ENCODE measurements at places on chromosomes 7 and 10.
A peak's percentile ranks its signal among the peaks of the same experiment; 100 is the strongest.

GRCh38 chr10:785861-786214 is 96.4 kb upstream of the DIP2C start:
- no peak for DNase-seq

DNA sequence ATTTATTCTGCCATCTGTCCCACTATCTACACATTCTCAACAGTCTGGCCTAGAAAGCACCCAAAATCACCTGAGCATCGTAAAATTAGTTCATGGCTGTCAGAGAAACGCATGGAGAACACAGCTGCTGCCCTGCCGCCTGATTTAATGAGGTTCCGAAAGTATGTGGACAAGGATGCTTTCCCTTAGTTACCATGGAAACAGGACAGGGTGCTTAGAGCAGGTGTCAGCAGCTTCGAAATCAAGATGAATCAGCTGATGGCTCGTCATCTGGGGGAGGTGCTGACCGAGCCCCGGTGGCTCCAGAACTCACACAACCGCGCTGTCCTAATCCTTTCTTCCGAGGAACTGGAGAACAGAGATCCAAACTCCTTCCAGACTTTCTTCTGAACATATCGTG is 151.5 kb downstream of the TEX36 start:
- DNase-seq = peak; percentile 63

DNA sequence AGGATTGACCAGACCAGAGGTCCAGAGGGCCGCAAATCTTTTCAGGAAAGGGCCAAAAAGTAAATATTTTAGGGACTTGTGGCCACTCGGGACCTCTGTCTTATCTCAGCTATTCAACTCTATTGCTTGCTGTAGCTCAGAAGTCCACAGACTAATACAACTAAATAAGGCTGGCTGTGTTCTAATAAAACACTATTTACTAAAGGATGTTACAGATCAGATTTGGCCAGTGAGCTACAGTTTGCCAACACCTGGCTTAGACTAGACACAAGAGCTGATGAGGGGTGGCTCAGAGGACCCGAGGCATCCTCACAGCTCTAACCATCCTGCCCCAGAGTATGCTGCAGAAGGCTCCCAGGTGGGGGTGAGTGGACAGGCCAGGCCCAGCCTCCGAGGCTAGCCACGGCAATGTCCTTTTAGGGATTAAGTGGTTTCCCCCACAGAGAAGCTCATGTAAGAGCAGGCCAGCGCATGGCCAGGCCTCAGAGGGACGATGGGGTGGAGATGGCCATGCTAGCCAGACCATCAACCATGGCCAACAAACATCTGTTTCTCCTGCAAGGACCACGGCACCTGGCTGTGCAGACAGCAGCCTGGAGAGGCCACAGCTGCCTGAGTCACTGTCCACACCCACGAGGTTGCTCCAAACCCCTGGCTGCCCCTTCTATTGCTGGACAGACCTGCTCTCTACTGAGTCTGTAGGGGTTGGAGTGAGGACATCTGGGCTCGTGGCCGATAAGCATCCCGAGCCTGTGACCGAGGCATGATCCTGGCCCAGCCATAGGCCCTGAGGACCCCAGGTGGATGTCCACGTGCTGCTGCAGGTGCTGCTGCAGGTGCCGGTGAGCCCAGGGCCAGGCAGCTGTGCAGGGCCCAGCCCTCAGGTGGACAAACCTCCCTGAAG is 76.5 kb downstream of the AFAP1L2 start:
- no peak for DNase-seq

GRCh38 chr10:7563368-7563767 is 103.4 kb downstream of the ITIH5 start:
- no peak for DNase-seq

DNA sequence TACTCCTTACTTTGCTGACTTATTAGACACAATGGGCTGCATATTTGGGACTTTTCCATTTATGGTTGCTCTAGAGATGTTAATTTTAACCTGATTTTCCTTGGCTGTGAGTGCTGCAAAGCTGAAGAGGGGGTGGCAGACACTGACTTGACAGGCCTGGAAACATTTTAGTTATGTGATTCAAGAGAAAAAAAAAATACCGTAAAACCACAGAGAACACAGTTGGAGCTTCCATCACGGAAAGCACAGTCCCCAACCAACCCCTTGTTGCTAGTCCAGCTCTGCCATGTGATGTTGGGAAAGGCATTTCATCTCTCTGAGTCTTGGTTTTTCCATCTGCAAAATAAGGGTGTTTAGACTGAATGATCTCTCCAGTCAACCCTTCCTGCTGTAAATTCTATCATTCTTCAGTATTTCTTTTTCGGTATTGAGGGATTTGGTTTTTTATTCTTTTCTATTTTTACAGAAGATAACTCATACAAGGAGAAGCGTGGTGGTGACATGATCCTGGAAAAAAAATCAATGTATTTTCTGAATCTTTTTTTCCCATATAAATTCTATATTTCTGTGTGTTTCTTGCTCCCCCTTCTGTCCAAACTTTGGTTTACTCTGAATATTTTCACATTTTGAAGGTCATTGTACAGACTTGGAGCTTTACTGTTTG is 246.1 kb downstream of the REEP3 start:
- DNase-seq = no peak

- DNase-seq = no peak
Measured at GRCh38 chr10:8404721-8405120, 350.2 kb downstream of the GATA3 start.

- no peak for DNase-seq
Measured at GRCh38 chr10:94992811-94993210, 54.4 kb downstream of the CYP2C9 start.

DNA sequence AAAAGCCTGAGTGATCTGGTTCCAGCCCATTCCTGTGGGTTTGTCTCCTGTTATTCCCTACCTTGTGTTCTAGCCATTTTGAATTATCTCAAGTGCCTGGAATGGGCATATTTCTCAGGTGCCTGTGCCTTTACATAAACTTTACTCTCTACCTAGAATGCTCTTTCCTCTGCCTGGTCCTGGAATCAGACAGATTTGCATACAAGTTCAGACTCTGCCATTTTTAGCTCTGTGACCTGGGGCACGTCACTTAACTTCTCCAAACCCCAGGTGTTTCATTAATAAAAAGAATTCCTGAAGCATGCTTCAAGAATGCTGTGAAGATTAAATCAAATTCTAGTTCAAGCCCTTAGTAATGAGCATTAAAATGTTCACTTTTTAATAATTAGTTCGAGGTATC is 7.8 kb downstream of the DCLRE1A start:
- no peak for DNase-seq

DNA sequence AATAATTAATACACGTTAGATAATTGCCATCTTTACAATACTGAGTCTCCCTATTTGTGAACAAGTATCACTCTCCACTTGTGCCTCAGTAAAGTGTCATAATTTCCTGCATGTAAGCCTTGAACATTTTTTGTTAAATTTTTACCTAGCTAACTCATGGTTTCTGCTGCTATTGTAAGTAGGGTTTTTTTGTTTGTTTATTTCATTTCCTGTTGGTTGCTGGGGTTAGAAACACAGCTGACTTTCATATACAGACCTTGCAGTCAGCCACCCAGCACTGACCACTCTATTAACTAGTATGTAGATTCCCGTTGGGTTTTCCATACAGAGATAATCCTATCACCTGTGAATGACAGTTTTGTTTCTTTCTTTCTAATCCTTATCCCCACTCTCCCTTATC is 133.3 kb downstream of the MPP7 start:
- no peak for DNase-seq

- no peak for DNase-seq
Measured at GRCh38 chr10:3976718-3977117, 191.7 kb upstream of the KLF6 start.

- DNase-seq = no peak
Measured at GRCh38 chr7:16491148-16491547, 25.6 kb upstream of the SOSTDC1 start.

- DNase-seq = no peak
Measured at GRCh38 chr10:69648461-69648860, 18.4 kb downstream of the FAM241B start.

GRCh38 chr7:150448789-150449147 is 1.7 kb upstream of the GIMAP8 start:
- DNase-seq = peak; percentile 62

DNA sequence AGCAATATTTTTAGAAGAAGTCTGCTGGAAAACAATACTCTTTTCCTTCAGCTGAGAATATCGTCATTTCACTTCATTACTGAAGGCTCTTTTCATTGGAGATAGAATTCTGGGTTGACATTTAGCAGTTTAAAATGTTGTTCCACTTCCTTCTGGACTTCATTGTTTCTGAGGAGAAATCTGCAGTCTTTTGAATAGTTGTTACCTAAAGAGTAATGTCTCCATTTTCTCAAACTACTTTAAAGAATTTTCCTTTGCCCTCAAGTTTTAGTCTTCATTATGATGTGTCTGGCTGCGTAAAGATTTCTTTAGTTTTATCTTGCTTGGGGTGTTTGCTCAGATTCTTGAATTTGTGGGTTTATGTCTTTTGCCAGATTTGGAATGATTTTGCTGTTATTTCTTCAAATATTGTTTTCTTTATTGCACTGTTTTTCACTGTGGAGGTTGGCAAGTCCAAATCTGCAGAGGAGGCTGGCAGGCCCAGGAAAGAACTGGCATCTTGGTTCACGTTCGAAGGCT is 136.3 kb downstream of the DNAJB6 start:
- DNase-seq = no peak

DNA sequence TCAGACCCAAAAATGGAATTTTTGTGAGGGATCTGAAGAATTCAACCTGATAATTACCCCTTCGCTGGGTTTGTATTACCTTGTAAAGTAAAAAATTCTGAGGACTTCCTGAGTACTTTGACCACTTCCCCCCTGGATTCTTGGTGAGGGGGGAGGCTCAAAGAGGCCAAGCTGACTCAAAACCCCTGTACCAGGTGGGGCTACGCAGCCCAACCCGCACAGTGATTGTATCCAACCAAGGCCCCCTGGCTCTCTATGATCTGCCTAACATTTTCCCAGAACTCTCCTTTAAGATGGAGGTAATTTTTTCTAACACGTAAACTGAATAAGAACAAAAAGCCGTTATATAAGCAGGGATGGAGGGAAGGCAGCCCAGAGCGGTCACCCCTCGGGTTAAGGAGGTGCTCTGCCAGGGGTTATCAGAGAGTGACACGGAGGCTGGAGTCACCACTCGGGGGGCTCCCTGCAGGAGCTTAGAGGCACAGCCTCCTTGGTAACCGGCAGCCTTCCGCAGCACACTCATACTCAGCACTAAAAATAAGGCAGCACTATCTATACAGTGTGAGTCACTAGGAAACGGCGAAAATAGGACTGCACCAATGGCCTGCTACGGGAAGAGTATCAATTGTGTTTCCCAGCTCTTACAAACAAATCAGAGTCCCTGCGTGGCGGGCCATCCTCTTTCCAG is 255.4 kb downstream of the ELMO1 start:
- DNase-seq = no peak

DNA sequence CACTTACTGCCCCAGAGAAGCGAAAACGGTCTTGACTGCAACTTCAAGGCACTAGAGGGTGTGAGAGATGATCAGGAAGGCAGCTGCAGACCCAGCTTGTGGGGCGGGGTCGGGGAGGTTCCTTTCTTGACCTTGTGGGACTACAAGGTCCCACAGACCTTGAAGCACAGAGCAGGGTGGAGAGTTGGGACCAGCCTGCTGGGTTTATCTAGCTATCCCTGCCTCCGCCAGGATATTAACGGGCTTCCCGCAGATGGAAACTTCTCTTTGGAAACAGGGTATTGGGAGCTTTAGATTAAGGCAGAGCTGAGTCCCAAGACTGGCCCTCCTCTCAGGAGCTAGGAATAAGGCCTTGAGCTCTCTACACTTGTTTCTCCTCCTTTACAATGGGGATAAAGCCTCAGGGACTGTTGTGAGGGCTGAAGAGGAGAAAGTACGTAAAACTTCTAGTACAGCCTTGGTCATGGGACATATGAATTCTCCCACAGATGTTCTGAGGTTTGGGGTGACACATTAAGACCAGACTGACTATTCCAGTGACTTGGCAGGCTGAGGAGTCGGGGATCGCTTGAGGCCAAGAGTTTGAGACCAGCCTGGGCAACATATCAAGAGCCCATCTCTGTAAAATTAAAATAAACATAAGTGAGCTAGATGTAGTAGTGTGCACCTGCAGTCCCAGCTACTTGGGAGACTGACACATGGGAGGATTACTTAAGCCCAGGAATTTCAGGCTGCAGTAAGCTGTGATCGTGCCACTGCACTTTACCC is 153.2 kb downstream of the CDH23 start:
- DNase-seq = no peak

GRCh38 chr10:7121154-7121797 is 289.6 kb downstream of the SFMBT2 start:
- no peak for DNase-seq

DNA sequence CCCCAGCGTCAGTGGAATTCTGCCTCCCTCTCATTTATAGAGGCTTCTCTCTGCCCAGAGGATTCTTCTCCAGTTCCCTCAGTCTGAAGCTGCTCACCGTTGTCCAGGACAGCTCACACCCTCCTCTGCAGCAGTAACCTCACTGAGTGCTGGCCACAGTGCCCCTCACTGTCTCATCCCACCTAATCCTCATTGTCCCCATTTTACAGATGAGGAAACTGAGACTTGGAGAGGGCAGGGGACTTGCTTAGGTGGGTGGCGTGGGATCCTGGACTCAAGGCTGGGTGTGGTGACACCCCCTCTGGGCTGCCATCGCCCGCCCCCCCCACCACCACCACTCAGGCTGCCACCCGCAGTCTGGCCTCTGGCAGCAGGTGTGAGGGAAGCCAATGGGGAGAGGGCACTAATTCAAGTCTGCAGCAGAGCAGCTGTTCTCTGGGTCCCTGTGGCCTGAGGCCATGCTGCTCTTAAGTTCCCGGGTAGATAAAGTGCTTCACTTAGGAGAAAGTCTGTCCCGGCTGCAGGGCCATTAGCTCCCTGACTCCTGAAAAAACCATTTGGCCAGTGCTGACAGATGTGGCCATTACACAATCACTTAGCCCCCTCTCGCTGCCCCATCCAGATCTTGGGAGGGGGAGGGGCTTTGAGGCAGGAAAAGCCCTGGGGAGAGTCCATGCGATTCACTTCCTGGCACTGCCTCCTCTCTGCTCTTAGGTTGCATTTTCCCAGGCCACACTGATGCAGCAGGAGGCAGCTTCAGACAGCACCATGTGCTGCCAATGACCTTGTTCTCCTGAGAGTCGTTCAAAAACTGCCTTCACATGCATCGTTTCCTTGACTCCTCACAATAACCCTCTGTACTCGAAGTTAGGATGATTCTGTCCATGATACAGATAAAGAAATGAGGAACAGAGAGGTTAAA is 36.3 kb downstream of the DRGX start:
- no peak for DNase-seq

DNA sequence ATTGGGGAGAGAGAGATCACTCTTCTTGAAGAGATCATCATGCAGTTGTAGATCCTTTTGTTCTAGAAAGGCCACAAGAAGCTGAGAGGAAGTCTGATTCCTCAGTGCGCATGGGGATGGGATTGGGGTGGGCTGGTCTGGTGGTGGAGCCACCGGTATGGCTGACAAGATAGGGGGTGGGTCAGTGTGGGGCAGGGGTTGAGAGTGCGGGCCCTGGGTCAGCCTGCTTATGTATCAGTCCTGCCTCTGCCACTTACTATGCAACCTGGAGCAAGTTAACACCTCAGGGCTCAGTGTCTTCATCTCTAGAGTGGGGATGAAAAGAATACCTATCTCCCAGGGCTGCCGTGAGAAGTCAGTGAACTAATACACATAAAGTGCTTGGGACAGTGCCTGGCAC is 8.0 kb downstream of the SMARCD3 start:
- no peak for DNase-seq

- no peak for DNase-seq
Measured at GRCh38 chr7:26549281-26549944, 257.8 kb downstream of the SNX10 start.

GRCh38 chr7:43362652-43363034 is 220.3 kb upstream of the STK17A start:
- peak; percentile 61 for DNase-seq

Data from NCI-H1105 (cell line).